IMR-90 (cell line): ENCODE measurements at places on chromosomes 3 and 15. TPM values are rescaled to one million over a fixed set of nuclear protein-coding genes. Genes with fewer than 3 reads are reported as not detected.

- DNase-seq: no peak
These were observed 510 bp upstream of the GOLGB1 start for GRCh38 chr3:121750087-121750415.

- DNase-seq: no peak
These were observed 43.3 kb downstream of the TOPAZ1 start for GRCh38 chr3:44284949-44285348.

- DNase-seq: no peak
These were observed 131.6 kb downstream of the LEKR1 start for GRCh38 chr3:156957715-156958114.

GRCh38 chr15:55248895-55249294 lies 40.7 kb downstream of the RAB27A start:
- no peak for DNase-seq

- no peak for DNase-seq
These were observed 192.6 kb upstream of the PROK2 start for GRCh38 chr3:71977525-71977924.

PEAK1 gene
- polyA plus RNA-seq: 21.5 TPM in 2 replicates

DNA sequence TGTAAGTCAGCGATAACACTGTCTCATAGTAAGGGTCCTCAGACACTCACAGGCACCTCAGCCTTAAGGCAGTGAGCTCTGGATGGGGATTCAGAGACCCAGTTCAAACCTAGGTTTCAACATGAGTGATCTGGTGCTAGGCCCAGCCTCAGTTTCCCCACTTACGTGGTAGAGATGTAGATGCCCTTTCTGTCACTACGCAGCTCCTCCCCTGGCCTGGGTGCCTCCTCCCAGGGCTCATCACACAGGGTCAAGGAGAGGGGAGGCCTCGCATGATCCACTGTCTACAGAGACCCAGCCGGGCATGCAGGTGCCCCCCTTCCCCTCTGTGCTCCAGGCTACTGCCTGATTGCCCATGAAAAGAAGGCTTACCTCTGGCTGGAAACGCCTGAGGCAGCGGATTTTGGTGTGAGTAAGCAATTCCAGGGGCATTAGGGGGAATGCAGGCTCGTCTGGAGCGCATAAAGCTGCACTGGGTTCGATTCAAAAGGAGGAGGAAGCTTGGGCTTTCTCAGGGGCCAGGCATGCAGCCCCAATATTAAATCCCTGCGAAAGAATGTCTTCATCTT lies 69.8 kb upstream of the ANKRD34C start:
- no peak for DNase-seq

DNA sequence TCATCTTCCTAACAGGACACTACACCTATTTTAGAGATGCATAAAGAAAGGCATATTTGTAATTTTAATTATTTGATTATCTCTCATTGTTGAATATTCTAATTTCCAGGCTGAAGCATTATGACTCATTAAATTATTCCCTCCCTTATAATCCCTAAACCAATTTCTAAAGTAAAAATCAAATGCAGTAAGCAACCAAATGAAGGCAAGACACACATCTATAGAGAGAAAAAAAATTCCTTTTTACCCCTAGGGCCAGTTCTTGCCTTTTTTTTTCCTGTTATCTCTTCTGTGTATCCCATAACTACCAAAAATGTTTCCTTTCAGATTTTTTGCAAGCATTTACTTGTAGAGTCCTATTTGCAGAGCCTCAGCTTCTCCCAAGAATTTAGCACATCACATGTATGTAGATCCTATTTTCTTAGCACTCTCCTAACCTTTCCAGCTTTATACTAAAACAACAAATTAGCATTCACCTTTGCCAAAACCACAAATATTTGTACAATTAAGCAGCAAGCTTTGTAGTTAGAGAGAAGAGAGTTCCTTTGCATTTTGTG lies 177.9 kb downstream of the SATB1 start:
- DNase-seq: no peak

- peak; percentile 17 for DNase-seq
These were observed 46.5 kb downstream of the ADPGK start for GRCh38 chr15:72737061-72737460.

DNA sequence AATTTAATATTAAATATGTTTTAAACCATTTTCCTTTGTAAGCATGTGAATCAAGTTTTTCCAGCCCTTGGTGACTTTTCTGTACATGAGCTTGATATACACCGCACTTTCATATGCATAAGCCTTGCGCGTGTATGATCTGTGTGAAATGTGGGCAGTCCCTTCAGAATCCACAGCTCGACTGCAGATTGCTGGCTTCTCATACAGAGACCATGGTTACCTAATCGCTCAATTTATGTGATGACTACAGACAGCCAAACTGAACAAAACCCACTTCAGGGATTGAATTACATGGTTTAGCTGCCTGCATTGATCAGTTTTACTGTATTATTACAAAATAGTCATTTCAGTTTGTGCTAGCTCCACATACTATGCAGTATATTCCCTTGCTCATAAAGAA lies 212.3 kb upstream of the NECTIN3 start:
- no peak for DNase-seq

DNA sequence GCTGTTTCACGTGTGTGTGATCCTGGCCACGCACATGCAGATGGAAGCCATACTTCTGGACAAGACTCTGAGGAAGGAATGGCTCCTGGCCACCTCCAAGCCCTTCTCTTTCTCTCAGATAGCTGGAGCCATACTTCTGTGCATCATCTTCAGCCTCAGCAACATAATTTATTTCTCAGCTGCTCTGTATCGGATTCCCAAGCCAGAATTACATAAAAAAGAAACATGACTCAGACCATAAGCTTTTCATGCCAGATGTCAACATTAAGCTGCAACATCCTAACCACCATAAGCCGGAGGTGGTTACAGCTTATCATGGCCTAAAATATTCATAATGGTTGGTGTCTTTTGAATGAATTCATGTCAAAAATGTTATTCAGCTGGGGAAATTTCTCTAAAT lies 10.6 kb upstream of the KIF23 start:
- DNase-seq: peak; percentile 94

GRCh38 chr3:113117511-113118234 lies 93.7 kb upstream of the BOC start:
- peak; percentile 90 for DNase-seq

- DNase-seq: no peak
These were observed 1.6 kb downstream of the WDR72 start for GRCh38 chr15:53757906-53758305.

GRCh38 chr3:52396907-52397591 lies 47.9 kb downstream of the SEMA3G start:
- DNase-seq: no peak
